Progenitor cell of endocrine pancreas (in vitro differentiated cells): ENCODE measurements at places on chromosomes 7 and 10. TPM values are rescaled to one million over a fixed set of nuclear protein-coding genes. Genes with fewer than 3 reads are reported as not detected.

- no peaks in the 10 kb centered on the region for H3K36me3 ChIP-seq
- no peak overlapping the region for H3K27ac ChIP-seq
- no peaks in the 10 kb centered on the region for H3K27me3 ChIP-seq
- no peak for DNase-seq
- H3K4me3 ChIP-seq = no peak overlapping the region
Measured at GRCh38 chr10:22391600-22391999, 46.3 kb downstream of the SPAG6 start.

DNA sequence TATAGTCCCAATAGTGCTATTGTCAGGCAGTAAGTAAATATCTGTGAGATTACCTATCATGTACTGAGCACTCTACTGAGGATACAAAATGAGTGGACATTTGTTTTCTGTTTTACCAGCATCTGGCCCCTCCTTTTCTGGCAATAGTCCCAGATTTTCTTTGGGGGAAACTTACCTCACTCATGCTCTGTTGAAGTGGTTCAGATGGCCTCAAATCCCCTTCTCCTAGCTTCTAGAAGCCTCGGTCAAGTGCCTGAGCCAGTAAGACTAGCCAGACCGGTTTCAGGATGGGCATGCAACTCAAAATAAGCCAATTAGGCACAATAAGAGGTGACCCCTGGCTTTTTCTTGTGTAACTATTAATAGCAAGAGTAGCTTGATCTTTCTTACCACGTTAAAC lies 19.7 kb downstream of the TRDMT1 start:
- no peaks in the 10 kb centered on the region for H3K36me3 ChIP-seq
- H3K27me3 ChIP-seq = no peaks in the 10 kb centered on the region
- H3K27ac ChIP-seq = peak overlapping the region; percentile 2
- no peak for DNase-seq

CACNB2 gene
- total RNA-seq = 4.9 and 6.5 TPM in 2 replicates

DNA sequence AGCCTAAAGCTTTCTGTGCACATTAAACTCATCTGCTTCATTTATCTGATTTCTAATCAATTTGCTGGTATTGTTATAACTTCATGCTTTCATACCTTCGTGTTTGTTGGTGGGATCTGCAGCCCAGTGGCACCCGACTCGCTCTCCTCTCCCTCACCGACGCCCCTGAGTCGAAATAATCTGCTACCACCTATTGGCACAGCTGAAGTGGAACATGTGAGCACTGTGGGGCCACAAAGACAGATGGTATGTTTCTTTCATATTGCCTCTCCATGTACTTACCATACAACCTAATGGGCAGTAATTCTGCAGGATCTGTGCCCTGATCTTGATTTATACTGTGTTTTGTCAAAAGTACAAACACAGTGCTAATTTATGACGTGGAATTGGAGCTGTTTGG lies 12.4 kb downstream of the DNAJC9 start:
- H3K4me1 ChIP-seq = no peaks in the 10 kb centered on the region
- H3K27me3 ChIP-seq = no peaks in the 10 kb centered on the region
- H3K36me3 ChIP-seq = peaks cover 12% of the 10 kb centered on the region
- peak overlapping the region; percentile 62 for H3K27ac ChIP-seq
- H3K4me3 ChIP-seq = no peak overlapping the region
- DNase-seq = no peak

DNA sequence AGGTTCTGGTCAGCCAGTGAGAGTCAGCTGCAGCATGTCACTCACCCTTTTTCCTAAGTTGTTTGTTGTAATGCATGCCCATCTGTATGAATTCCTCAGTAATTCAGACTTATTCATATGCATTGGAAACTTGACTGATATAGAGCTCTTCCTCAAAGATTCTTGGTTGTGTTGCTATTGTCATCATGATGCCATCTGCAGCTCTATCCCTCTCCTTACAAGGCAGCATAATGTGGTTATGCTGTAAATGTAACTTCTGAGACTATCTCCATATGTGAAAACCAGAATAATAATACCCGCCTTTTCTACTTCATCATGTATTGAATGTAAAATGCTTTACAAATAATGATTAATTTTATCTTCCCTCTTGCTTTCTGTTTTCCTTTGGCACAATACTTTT lies 252.6 kb upstream of the MTPN start:
- H3K4me1 ChIP-seq = no peaks in the 10 kb centered on the region
- H3K27ac ChIP-seq = no peak overlapping the region
- H3K4me3 ChIP-seq = no peak overlapping the region
